ENCODE measurements at places on chromosomes 11 and 22. TPM values are rescaled to one million over a fixed set of nuclear protein-coding genes. Genes with fewer than 3 reads are reported as not detected.

MS4A6E gene
- total RNA-seq = 25.8 TPM

CNGA4 gene
- total RNA-seq = not detected

OR1S2 gene
- not detected for total RNA-seq

PNPLA3 gene
- 11.8 TPM for total RNA-seq

CCDC83 gene
- 0.05 TPM for total RNA-seq

CRYBB2 gene
- total RNA-seq = 0.30 TPM

APOA5 gene
- total RNA-seq = not detected

GRCh38 chr11:40281052-40281580, 1178.3 kb downstream of the LRRC4C start:
- peak; percentile 49 for DNase-seq

GRCh38 chr11:17767301-17767885, 32.8 kb downstream of the KCNC1 start:
- DNase-seq = no peak

DNA sequence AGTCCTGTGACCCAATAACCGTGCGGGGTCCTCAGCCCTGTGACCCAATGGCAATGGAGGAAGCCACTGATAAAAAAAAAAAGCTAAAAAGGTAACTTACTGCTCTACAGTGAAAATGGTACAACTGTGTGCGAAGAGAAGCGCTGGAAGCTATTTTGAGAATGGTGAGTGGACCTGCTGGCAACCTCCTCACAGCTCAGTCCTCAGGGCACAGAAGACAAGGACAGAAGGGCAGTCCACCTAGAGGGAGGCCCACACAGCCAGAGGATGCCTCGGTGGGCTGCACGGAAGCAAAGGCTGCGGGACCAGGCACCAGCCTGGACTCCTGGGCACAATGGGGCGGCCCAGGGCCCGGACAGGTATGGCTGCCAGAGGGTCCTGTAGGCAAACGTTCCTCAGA, 35.6 kb downstream of the BRD1 start:
- no peak for DNase-seq

- DNase-seq = no peak
Measured at GRCh38 chr11:31500560-31500959, 8.9 kb downstream of the IMMP1L start.

DNA sequence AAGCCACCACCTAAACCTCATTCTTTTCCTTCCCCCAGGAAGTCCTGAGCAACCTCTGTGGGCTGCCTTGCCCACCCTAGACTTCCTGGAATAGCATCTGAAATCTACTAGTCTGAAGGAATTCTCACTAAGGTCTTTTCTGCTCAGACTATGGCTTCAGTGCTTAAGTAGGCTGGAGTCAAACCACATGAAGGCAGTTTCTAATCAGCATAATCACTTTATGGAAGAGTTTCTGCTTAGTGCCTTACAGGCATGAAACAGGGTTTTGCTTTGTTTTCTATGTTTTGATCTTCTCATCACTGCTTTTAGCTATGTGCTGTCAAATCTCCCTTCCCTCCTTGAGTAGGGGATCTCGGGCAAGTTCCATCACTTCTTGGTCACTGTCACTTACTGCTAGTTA, 117.7 kb downstream of the WT1 start:
- no peak for DNase-seq

DNA sequence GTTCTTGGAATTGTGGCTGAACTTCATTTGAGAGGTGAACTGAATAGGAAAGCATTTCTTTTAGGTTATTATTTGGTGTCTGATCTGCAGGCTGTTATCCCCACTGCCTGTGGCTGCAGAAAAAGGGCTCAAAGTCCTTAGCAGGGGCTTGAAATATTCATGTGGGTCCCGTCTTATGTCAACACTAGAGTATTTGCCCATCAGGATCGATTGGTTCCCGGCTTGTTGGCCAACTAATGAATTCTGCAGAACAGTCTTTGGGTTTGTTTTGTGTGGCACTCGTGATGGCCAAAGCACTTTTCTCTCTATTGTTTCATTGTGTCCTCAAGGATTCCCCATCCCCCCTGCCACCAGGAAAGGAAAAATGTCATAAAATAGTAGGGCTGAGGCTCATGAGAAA, 211.9 kb downstream of the MYO18B start:
- no peak for DNase-seq

- no peak for DNase-seq
Measured at GRCh38 chr11:75286826-75287465, 46.4 kb downstream of the TPBGL start.

DNA sequence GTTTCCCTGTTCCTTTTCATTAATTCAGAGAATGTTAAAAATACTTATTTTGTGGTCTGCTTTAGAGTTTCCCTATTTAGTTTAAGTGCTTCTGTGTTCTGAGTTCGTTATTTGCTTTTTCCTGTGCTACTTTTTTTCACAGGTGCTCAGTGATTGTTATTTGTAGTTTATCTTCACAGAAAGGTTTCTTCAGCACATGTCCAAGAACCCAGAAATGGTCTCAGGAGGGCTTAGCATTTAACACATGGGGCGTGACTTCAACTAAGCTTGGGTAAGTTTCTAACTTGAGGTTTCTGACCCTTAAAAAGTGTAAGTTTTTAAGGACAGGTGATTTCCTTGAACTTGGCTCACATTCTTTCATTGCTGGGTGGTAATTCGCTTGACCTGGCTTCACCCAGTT, 157.3 kb downstream of the AASDHPPT start:
- no peak for DNase-seq

DNA sequence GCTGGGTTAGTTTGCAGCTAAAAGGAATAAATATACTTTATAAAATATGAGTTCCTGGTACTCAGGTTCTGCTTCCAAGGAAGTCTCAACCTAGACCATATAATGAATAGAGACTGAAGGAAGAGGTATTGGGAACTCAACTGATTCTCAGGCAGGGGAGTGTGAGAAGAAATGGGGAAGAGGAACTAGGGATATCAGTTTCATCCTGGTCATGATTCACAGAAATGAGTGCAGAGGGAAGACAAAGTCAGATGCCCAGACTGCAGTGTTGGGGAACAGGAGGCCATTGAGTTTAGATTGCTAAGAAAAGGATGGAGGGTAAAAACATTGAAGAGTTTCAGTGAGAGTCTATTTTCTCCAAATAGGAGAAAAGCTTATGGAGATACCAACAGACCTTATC, 28.8 kb downstream of the PLAAT5 start:
- DNase-seq = no peak

- no peak for DNase-seq
Measured at GRCh38 chr22:39236321-39237317, 8.2 kb downstream of the PDGFB start.

GRCh38 chr11:35182317-35182939, 43.5 kb downstream of the CD44 start:
- DNase-seq = no peak

GRCh38 chr11:19368726-19369375, 128.1 kb upstream of the E2F8 start:
- no peak for DNase-seq

- DNase-seq = no peak
Measured at GRCh38 chr22:46535876-46536536, 1.4 kb downstream of the CELSR1 start.

DNA sequence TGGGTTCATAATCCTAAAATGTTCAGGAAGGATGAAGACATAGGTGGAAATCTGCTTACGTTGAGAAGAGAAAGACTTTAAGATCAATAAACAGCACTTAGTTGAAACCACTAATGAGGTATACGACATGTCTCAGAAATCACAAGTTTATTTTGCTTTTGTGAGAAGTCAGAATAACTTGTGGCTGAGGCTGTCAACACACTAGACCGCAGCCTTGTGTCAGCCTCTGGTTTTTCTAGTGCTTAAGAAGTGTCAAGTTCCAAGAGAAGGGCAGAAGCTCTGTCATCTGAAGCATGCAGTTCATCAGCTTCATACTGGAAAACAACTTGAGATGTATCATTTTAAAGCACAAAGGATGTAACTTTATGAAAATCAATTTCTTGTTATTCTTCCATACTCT, 420.9 kb downstream of the METTL15 start:
- DNase-seq = peak; percentile 91

DNA sequence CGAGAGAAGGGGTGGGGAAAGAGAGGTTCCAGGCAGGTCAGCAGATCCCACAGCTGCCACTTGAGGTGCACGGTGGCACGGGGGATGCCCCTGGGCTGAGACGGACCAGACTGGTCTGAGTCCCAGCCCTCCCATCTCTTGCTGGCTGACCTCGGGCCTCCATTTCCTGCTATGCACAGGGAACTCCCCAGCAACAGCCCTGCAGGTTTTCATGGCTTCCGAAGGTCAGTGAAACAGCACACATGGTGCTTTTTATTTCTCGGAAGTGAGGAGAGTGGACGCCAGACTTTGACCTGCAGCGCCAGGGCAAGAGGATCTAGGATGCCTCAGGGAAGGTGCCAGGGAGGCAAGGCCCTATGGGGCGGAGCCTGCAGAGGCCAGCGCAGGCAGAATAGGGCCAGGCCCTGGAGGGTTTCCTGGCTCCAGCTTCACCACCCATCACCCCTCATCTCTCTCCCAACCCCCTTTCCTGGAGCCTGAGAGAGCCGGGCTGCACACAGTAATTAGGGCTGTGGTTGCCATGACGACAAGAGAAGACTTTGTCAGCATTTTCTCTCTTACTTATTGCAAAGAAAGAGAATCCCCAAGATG, 29.5 kb downstream of the SLC22A12 start:
- DNase-seq = peak; percentile 56

DNA sequence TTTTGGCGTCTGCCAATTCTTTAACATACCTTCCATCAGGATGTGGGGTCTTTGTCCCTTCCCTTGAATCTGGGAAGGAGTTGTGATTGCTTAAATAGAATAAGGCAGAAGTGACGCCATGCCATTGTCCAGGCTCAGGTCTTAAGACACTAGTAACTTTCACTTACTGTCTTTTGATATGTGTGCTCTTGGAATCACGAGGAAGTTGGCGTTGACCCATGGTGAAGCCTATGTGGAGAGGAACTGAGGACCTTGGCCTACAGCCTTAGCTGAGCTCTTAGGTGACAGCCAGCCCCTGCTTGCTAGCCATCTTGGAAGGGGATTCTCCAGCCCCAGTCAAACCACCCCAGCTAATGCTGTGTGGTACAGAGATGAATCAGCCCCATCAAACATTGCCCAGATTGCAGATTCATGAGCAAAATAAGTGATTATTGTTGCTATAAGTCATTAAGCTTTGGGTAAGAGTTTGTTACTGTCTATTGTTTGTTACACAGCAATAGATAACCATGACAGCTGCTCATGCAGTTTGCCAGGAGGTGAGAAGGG, 17.6 kb upstream of the CLPB start:
- no peak for DNase-seq

- DNase-seq = peak; percentile 18
Measured at GRCh38 chr11:107928767-107929507, 689 bp downstream of the RAB39A start.

Measured in M059J (cell line).